ENCODE measurements at places on chromosomes 13 and 19.

DNA sequence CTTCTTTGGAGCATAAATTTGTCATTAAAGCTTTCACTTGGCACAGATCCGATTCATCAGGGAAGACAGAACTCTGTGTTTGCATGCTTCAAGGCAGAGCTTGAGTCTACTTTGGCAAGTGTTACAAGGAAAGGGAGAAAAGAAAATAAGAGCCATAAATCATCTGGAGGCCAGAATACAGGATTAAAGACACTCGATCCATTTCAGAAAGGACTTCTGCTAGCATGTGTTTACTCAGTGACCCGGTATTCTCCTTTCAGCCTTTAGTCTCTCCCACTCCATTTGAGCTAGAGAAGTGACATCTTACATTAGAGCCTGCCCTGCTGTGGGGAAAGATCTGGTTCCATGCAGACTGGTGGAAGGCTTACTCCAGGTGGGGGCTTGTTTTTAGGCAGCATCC is 306.4 kb downstream of the KLF5 start:
- DNase-seq, result no peak

- DNase-seq, result no peak
Measured at GRCh38 chr13:40026174-40026585, 370.7 kb downstream of the COG6 start.

- DNase-seq, result peak; percentile 94
Measured at GRCh38 chr13:39876258-39876657, 220.8 kb downstream of the COG6 start.

GRCh38 chr13:111549464-111549863 is 229.0 kb downstream of the TEX29 start:
- no peak for DNase-seq

- DNase-seq, result no peak
Measured at GRCh38 chr13:96252903-96253302, 163.0 kb downstream of the HS6ST3 start.

DNA sequence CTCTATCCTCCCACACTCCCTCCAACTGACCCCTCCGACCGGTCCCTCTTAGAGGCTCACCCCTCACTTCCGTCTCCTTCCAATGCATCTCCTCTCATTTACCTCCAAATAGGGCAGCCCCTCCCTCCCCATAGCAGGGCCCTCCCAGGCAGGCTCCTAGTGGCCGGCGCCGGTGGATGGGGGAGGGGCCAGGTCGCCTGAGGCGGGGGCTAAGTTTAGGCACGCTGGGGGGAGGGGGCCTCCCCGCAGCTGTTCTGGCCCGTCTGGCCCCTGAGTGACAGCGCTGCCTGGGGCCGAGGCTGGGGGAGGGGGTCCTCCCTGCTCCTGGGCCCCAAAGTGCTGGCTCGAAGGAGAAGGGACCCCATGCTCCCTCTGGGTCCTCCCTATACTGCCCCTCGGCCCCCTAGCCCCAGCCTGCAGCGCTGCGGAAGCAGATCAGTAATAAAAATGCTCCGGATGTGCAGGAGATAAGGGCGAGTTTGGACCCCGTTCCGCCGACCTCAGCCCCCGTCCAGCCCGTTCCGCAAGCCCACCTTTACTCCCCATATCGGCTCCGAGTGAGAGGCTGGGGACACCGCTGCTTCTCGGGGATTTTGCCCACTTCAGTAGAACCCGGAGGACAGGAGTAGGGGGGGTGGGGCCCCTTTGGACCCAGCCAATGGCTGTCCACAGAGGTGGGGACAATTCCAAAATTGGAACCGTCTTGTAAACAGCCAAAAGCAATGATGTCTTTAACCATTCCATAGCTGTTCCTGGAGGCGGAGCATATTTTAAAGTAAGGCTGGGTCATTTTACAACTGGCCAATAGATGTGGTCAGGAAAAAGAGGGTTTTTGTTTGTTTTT is 4.0 kb downstream of the RTN2 start:
- DNase-seq, result peak; percentile 73

- peak; percentile 53 for DNase-seq
Measured at GRCh38 chr13:51797664-51798488, 6.1 kb downstream of the DHRS12 start.

GRCh38 chr19:42191330-42191729 is 26.1 kb downstream of the DEDD2 start:
- DNase-seq, result no peak

- no peak for DNase-seq
Measured at GRCh38 chr19:30884146-30884812, 465.0 kb downstream of the TSHZ3 start.

GRCh38 chr19:35727053-35727955 is 9.5 kb downstream of the KMT2B start:
- DNase-seq, result no peak

GRCh38 chr13:51534041-51534817 is 50.0 kb upstream of the WDFY2 start:
- DNase-seq, result no peak

DNA sequence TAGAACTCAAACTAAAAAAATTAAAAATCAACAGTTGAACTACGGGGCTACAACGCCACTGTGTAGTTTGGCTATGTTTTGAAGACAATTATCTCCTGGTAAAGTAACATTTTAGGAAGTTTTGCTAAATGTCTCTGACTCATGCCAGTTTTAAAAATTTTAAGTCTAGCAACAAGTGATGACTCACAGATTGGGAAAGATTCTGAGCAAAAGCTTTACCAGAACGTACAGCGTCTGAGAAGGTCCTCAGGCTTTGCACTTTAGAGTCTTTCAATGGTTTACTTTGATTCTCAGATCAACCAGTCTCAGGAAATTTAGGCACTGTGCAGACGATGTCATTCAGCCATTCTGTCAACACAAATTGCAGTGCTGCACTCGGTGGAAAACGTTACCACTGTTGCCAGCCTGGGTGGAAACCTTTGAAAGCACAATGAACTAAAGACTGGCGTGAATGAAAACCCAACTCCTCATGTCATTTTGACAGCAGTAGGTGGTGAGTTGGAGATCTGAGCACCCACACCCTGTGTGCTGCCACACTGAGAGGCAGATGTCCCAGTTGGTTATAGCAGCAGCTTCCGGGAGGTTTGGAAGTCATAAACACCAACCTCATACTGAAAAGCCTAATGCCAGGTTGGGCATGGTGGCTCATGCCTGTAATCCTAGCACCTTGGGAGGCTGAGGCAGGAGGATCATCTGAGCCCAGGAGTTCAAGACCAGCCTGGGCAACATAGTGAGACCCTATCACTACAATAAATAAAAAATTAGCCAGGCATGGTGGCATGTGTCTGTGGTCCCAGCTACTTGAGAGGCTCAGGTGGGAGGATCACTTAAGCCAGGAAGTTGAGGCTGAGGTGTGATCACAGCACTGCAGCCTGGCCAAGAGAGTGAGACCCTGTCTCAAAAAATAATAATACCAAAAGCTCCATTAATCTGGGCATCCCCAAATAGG is 6.3 kb upstream of the WTIP start:
- peak; percentile 84 for DNase-seq

DNA sequence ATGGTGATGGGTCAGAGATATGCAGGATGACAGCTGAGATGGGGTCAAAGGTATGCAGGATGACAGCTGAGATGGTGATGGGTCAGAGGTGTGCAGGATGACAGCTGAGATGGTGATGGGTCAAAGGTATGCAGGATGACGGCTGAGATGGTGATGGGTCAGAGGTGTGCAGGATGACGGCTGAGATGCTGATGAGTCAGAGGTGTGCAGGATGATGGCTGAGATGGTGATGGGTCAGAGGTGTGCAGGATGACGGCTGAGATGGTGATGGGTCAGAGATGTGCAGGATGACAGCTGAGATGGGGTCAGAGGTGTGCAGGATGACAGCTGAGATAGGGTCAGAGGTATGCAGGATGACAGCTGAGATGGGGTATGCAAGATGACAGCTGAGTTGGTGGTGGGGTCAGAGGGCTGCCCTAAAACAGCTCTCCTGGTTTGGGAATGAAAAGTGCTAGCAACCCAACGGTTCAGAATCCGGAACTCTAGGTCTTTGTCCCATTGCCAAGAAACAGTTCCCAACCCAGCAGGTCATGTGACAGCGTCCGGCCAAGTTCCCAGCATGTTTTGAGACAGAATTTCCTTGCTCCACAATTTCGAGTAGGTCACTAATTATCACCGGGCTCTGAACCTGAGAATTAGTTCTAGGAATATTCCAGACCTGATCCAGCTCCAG is 3.2 kb downstream of the SELENOW start:
- no peak for DNase-seq

- no peak for DNase-seq
Measured at GRCh38 chr13:90014038-90014437, 1333.4 kb upstream of the MIR17HG start.

GRCh38 chr13:39957868-39958677 is 302.6 kb downstream of the COG6 start:
- DNase-seq, result no peak

GRCh38 chr13:30705680-30706079 is 29.7 kb upstream of the ALOX5AP start:
- no peak for DNase-seq

GRCh38 chr13:36769126-36769525 is 49.9 kb upstream of the RFXAP start:
- DNase-seq, result no peak

DNA sequence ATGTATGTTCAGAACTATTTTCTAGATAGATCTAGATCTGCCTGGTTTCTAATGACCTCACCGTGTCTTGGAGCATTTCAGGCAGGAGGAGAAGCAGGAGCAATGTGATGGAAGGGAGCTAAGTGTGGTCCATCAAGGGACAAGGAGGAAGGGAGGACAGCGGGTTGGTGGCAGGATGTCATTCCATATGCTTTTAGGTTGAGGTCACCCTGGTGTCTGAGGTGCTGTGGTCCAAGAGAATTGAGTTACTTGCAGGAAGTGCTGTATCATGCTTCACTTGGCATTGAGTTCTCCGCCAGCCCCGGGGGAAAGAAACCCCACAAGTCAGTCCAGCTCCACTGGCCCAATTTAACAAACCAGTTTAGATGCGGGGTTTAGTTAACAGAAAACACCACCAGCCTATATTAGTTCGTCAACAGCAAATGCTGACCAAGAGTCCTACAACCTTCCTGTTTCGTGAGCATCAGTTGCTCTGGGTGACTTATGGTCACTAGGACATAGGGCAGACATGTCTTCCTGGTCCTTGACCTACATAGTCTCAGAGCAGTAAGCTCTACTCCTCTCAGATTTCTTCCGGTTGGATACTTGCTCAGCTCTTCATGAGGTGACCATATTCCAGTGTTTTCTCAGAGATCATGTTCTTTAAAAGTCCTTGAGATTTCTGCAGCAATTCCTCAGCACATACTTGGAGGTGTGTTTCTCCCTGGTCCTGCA is 79.4 kb downstream of the MBNL2 start:
- no peak for DNase-seq

DNA sequence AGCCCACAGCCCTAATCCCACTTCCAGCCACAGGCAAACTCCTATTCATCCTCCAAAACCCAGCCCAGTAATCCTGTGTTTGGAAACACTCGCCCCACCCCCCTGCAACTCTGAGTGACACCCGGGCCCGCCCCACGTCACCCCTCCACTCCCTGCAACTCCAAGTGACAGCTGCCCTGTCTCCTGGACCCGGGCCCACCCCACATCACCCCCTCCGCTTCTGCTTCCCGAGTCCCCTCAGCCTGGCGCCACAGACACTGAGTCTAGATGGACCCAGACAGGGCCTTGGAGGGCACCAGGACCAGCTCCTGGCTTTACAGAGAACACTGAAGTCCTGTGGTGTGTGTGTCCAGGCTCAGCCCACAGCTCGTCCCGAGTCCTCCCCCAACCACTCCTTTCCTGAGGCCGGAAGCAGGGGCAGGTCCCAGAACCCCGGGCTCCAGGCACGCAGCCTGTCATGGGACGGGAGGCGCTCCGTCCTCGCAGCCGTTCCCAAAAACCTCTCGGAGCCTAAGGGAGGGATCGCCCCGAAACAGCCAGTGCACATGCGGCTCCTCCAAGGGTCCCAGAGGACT is 7.7 kb downstream of the REXO1 start:
- DNase-seq, result no peak

- DNase-seq, result peak; percentile 48
Measured at GRCh38 chr13:33351319-33351718, 65.8 kb upstream of the STARD13 start.

- DNase-seq, result no peak
Measured at GRCh38 chr19:7916955-7917266, 2.3 kb downstream of the TGFBR3L start.

DNA sequence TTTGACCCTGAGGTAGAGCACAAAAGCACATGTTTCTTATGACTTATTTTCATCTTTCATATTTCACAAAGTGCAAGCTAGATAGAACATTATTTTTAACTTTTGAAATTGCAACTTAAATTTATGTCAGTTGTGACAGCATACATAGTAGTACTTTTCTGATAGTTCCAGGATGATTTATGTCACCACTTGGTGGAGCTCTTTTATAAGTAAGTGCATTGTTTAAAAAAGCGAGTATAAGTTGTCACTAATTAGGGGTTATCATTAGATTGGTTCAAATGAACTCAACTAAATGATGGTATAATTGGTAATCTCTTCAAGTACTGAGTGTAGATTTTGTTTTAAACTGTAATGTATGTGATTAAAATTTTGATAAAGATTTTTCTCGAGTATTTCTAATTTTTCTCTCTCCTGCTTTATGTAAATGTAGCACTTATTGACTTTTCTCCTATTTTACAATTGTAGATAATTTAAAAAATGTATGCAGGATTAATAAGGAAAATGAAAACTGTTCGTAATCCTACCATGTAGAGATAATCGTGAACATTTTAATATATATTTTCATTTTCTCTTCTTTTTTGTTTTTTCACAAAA is 31.1 kb downstream of the RB1 start:
- peak; percentile 49 for DNase-seq

- DNase-seq, result no peak
Measured at GRCh38 chr13:66700117-66700601, 530.0 kb downstream of the PCDH9 start.

DNA sequence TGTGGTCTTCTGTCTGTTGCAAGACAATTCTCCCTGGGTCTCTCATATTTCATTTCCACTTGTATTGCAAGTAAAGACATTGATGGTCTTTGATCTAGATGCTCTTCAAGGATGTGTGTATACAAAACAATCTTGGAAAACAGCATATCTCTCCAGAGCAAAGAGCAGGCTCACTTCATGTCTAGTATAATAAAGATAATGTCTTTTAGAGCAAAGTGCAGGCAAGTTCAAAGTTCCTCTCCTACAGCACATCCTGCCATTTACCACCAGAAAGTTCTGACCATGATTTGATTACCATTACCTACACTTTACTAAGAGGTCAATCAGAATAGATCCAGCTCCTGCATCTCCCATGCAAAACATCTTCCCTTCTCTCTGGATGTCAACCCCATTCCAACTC is 162.8 kb downstream of the DIAPH3 start:
- no peak for DNase-seq

GRCh38 chr13:24042710-24043440 is 117.6 kb upstream of the SPATA13 start:
- no peak for DNase-seq

DNA sequence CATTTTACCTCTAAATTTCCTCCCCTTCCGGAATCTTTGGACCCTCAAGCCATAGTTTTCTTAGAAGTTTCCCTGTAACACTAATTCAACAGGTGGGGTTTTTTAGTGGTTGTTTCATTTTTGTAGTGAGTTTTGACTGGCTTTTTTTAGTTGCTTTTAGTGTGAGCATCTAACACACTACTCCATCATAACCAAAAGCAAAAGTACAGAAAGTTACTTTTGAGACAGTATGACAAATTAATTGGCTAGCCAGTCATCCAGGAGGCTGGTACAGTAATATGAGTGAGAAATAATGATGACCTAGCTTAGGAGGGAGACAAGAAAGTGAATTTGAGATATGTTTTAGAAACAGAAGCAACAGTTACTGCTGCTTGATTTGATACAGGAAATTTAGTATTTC is 71.5 kb downstream of the DNAJC15 start:
- no peak for DNase-seq

- no peak for DNase-seq
Measured at GRCh38 chr13:24625870-24626849, 54.0 kb upstream of the ATP12A start.

GRCh38 chr19:38959618-38960017 is 15.9 kb downstream of the FBXO17 start:
- no peak for DNase-seq

Measured in fibroblast of skin of scalp (primary cell).